Muscle of back (tissue), 13 donors: ENCODE measurements at places on chromosomes 12 and 14.

GRCh38 chr12:99713946-99714520, 66.5 kb downstream of the GARIN6 start:
- no peak for DNase-seq

- no peak for DNase-seq
Measured at GRCh38 chr14:52026901-52027300, 37.6 kb downstream of the RTRAF start.

GRCh38 chr12:5456030-5456429, 24.1 kb downstream of the NTF3 start:
- DNase-seq, result no peak

GRCh38 chr14:29321646-29322045, 555.1 kb downstream of the FOXG1 start:
- no peak for DNase-seq

- DNase-seq, result no peak
Measured at GRCh38 chr14:104792101-104792884, 3.3 kb downstream of the AKT1 start.

DNA sequence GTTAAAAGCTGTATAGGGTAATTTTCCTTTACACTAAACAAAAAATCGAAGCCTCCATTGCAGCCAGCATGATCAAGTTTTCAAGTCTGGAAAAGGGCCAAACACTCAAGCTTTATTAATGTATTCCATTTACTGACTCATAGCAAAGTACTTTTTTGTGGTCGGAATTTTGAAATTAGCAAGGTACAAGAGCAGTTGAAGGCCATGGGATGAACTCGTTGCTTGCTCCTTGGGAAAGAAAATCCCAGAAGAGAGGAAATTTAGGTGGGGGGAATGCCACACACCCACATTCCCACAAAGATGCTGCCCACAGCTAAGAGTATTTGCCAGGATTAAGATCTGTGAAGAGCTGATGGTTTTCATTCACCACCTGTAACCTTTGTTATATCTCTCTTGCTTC, 333.7 kb downstream of the EGLN3 start:
- no peak for DNase-seq

DNA sequence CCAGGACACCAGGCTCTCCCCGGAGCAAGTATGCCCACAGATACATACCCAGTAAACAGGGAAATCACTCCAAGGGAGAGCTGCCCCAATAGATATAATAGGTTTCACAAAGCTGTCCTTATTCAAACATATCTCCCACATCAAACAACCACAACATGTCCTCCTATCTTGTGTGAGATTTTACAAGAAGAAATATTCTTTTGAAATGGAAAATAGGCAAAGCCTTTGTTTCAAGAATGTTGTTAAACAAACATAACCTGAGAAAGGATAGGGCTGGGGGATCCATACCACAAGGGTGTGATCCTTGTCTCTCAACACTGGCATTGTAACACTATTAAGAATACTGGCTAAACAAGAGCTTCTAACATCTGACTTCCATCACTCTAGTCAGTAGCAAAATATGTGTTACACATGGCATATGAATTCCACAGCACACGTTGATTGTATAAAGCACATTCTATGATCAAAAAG, 32.9 kb downstream of the LGR5 start:
- DNase-seq, result no peak

GRCh38 chr12:84361651-84362551, 550.7 kb downstream of the SLC6A15 start:
- DNase-seq, result no peak

DNA sequence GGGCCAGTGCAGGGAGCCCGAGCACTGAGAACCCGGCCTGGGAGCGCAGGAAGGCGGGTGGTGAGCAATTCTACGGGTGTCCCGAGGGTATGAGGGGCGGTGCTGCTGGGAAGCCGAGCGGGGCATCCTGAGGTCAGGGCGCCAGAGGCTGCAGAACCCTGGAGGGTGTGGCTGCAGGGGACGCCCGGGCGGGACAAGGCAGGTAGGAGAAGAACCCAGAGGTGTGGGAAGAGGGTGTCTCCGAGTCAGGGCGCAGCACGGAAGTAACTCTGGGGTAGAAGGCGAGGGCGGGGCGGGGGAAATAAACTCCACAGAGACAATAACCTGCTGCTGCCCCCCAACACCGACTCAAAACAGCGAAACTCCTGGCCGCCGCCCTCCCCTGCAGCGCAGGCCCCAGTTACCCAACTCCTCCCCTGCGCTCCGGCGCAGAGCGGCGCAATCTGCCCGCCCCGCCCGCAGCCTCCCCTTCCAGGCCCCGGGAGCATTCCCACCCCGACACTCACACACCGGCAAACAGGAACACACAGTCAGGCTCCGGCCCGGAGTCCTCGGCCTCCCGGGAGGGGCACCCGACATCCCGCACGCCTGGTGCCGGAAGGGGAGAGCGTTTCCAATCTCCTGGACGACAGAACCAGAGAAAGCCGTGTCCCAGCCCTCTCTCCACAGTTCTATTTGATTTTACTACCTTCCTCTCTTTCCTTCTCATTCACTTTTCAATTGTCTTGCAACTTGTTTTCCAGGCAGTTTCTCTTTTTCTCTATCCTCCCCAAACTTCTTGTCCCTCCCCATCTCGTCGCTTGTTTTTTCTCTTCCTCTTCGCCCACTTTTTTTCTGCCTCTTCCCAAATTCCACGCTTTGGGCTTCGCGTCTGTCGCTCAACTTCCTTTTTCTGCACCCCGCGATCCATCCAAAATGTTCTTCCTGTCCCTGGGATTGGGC, 2.4 kb downstream of the HRK start:
- DNase-seq, result peak; percentile 36

DNA sequence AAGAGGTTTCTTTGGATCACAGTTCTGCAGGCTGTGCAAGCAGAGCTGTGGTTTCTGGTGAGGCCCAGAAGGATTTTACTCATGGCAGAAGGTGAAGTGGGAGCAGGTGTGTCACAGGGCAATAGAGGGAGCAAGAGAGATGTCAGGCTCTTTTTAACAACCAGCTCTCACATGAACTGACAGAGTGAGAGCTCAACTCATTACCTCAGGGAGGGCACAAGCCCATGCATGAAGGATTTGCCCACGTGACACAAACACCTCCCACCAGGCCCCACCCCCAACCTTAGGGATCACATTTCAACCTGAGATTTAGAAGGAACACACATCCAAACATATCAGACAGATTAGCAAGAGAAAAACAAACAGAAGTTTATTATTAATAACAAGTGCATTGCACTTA, 470.4 kb downstream of the GALC start:
- DNase-seq, result no peak

GRCh38 chr12:40215982-40216381, 8.8 kb upstream of the LRRK2 start:
- no peak for DNase-seq

DNA sequence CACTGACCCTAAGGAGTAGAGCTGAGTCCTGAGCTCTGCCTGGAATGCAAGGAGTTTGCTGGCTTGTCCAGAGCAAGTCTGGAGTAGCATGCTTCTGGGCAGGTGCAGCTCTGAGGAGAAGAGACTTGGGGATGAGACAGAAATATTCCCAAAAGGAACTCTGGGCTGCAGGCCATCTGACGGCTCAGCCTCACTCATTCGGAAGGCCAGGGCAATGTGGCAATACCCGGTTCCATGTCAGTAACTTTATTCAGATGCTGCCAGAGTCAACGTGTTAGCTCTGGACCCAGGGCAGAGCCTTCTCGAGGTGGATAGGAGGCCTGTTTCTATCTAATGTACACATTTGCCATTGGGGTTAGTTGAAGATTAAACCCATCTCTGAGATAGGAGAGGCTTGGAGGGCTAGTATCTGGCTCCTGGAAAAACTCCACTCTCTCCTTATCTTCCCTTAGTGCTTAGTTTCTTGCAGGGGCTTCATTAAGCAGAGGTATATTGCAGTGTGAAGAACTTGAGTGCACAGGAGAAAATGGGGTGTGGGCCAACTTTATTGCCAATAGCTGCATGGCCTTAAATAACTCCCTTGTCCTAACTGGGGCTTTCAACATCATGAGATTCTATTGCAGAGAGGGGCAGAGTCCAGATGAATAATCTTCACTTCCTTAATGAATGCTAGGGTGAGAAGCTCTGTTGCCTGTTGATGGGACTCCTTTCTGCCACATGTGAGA, 65.6 kb downstream of the NTF3 start:
- DNase-seq, result no peak

DNA sequence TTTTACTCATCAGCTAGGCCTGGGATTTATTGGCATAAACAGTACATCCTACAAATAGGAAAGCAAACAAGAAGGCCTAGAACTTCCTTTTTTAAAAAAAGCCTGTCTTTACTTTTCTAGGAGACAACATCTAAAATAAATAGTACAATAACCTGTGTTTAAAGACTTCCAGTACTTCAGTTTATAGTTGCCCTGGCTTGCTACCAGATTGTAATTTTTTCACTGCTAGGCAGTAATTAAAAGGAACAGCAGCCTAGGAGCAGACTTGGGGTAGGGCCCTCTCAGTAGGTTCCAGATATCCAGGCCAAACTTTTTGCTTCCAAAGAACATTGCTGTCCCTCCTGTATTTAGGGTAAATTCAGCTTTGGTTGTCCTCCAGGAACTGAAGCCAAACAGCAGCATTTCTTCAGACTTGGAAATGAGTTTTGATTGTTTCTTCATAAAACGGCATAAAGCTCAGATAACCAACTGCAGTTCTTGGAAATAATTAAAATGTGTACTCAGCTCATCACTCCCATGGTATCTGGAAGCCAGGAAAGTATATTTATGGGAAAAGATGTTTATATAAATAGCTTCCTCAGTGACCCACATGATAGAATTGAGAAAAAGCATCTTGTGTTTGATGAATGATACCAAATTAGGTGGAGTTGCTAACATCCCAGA, 61.7 kb downstream of the PPP1R36 start:
- peak; percentile 34 for DNase-seq

DNA sequence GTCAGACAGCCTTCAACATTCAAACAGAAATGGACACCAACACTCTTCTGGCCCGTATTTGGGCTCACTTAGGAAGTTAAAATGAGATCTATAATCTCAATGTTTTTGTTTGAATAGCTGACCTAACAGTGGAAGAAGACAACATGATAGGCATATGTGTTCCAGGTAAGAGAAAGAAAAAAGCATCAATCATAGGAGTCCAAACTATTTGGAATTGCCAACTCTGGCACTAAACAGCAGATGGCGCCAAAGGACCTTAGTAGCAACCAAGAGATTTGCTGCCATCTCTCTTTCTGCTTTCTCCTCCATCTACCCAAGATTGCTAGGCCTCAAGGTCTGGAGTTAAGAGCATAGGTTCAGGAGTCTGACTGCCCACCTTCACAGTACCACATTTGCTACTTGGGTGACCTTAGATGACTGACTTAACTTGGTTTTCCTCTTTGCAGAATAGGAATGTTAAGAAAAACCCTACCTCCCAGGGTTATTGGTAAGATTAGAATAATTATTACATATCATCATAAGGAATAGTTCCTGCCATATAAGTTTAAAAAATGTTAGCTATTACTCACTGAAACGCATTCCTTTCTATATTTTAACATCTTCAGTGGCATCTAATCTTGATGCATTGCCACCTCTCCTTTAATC, 30.2 kb downstream of the PEX5 start:
- peak; percentile 75 for DNase-seq

DNA sequence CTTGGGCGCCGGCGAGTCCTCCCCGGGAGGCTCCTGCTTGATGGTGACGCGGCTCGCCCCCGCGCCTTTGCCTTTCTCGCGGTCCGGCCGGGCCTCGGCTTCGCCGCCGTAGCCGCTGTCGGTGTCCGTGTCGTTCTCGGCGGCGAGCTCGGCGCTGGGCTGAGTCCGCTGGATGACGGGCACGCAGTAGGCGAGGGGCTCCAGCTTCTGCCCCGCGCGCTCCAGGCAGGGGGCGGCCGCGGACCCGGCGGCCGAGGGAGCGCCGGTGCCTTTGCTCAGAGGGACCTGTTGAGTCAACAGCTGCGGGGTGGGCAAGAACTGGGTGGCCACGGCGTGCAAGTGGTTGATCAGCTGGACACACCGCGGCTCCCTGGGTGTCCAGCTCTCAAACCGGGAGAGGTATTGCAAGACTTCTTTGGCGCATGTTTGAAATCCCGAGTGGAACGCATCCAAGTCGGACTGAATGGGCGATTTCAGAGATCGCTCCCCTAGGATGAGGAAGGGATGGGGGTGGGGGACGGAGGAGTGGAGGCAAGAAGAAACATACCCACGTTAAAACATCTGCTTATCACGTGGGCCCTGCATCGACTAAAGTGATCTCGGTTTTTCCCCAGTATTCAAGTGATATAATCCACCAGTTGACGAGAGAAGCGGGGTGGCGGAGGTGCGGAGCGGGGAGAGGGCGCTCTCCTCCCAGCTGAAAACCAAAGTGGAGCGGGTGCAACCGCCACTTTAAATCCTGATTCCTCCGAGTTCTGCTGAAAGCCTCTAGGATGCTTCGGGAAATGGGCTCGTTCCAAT, 2.0 kb downstream of the BHLHE41 start:
- DNase-seq, result peak; percentile 62

GRCh38 chr14:100381395-100382105, 58.4 kb downstream of the SLC25A47 start:
- no peak for DNase-seq

DNA sequence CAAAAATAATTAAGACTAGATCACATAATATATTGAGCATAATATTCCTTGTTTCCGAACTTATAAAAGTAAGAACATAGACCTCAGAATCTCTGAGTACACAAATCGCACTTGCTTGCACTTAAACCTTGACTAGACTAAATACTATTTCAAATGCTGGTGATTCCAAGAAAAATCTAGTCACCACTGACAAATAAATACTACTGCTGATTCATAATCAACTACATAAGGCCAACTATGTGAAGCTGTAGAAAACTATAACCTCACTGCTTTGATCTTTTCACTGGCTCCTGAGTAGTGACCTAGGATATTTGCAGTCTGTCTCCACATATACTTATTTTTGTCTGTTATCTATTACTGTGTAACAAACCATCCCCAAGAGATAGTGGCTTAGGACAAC, 245.4 kb downstream of the DIO2 start:
- DNase-seq, result no peak

GRCh38 chr12:64737539-64737938, 21.7 kb downstream of the GNS start:
- DNase-seq, result no peak

DNA sequence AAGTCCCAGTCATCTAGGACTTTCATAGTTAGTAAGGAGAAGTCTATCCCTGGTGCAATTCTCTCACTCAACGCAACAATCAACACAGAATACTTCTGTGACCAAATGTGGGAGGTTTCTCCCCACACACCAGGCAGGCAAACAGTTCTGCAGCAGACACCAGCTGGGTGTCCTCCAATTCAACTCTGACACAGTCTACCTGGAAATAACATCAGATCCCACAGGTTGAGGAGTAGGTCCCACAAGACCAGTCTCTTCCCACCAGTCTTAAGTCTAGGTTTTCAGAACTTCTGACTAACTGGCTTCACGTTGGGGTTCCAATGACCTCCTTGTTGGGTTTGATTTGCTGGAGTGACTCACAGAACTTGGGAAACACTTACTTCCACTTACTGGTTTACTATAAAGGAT, 14.8 kb downstream of the ACOT6 start:
- DNase-seq, result no peak
